Panc1 (cell line): ENCODE measurements at places on chromosomes 5 and 9. TPM values are rescaled to one million over a fixed set of nuclear protein-coding genes. Genes with fewer than 3 reads are reported as not detected.

CCDC192 gene
- not detected for total RNA-seq

IPO11 gene
- total RNA-seq = 39.8 TPM

ADAMTSL2 gene
- 0.10 TPM for total RNA-seq

KCNV2 gene
- total RNA-seq = not detected

PCDHB3 gene
- 0.92 TPM for total RNA-seq

TRIM36 gene
- 1.6 TPM for total RNA-seq

PCDHB4 gene
- total RNA-seq = 0.26 TPM

MVB12B gene
- 9.4 TPM for total RNA-seq

NMUR2 gene
- total RNA-seq = not detected

DNA sequence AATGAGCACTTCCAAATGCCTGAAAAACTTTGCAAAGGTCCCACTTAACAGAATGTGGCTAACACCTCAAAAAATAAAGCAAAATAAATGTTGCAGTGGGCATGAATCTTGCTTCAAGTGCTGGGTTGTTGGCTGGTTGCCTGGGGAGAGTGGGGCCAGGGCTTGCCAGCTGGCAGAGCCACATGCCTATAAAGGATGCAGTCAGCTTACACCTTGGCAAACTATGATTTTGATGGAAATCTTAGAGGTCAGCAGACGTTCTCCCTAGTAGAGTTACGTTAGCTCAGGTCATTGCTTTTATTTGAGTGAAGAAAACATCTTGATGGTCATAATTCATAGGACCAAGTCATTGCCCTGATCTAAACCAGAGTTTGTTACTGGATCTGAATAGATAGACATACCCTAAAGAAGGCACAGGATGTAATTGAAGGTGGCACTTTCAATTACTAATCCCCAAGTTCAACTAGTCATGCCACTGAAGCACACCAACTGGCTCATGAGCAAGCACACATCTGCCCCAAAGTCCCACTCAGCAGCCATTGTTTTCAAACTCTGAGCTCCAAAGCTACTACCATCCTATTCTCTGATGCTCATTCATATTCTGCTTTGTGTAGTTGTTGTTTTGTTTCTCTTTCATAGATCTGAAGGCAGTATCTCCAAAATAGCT, 51.2 kb upstream of the ZSWIM6 start:
- no peak for DNase-seq

- DNase-seq = no peak
Observed at GRCh38 chr5:15026944-15027343, 155.4 kb upstream of the ANKH start.

DNA sequence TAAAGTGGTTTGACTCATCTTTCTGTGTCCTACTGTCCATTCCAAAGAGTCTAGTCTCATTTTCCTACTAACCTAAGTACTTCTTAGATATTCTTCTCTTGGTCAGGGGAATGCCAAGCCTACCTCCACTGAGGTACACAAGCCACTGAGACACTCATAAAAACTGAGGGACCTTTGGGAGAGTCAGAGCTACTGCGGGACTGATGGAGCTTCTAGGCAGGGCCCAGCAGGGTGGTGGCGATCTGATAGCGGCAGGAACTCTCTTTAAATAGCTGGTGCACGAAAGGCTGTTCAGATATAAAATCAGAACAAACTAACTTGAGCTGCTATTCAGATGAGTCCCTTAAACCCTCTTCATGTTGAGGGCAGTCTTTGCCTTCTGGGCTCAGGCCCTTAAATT, 14.7 kb downstream of the NUP214 start:
- DNase-seq = no peak

DNA sequence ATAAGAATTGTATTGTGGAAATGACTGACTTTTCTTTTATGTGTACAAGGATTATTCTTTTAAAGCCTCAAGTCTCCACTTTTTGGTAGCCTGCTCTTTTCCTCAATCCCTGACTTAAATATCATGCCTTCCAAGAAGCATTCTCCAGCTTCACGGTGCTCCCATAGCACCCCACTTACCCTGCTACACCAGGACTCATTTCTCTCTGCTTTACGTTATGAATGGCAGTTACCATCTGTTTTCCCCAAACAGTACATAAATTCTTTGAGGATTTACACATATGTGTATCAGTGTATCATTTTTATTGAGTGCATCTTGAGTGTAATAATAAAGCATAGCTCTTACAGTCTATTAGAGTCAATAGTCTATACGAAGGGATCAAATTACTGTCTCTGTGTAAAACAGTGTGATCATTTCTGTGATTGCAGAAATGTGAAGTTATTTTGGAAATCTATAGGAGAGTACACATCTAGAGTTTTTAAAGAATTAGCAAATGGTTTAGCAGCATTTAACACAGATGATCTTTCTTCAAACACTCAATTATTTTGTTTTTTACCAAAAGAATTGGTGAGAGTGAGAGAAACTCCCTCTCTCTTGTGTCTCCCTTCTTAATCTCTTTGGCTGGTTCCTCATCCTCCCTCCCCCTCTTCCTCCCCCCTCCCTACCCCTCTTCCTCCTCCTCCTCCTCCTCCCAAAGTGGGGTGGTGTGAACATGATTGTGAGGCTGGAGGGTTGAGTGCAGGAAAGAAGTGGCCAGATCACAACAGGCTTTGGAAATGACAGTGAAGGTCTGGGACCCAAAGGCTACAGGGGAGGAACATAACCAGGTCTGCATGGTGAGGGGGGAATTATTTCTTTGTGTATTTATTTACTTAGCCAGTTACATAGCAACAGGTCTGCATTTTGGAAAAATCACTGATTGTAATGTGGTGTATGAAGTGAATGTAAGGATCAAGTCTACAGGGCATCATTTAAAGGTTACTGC, 27.6 kb upstream of the ECM2 start:
- no peak for DNase-seq

DNA sequence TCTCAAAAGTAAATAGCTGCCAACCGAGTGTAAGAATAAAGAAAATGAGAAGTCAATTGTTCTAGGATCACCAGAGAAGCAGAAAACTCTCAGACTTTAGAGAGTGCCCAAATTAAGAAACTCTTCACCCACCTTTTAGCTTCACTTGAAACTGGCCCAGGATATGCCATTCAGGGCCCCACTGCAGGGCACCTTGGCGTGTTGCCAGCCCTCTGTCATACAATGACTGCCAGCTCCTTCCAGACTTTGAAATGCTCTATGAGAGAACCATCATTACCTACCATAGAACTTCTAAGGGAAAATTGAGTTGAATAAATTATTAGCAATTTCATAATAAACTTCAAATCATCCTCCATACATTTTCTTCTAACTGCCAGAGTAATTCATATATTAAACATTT, 240.5 kb downstream of the CETN3 start:
- no peak for DNase-seq

DNA sequence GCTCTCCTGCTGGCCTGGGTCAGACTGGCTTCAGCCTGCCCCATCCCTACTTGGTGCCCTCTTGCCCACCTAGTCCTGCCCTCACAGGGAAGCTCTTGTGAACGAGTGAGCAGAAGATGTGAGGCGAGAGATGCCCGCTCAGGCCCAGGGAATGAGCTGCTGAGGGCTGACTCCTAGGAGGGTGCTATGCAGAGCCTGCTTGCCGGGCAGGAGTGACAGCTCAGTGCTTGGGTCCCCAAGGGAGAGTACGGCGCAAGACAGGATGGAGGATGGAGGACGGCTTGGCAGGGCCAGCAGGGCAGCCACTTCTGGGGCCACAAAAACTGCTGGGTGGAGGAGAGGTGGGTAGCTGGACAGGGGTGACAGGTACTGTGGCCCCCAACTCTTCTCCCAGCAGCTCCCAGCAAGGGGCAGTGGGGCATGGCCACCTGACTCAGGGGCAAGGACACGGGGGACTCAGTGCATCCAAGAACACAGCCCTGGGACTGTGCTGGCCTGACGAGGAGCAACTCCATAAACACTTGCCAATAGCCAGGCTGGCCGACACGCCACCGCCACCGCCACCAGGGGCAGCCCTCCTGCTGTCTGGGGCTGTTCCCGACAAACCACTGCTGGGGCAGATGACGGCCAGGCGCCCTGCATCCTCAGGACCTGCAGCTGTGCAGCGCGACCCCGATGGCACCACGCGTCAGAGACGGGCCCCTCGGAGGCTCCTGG, 55.6 kb upstream of the UBAC1 start:
- DNase-seq = no peak

DNA sequence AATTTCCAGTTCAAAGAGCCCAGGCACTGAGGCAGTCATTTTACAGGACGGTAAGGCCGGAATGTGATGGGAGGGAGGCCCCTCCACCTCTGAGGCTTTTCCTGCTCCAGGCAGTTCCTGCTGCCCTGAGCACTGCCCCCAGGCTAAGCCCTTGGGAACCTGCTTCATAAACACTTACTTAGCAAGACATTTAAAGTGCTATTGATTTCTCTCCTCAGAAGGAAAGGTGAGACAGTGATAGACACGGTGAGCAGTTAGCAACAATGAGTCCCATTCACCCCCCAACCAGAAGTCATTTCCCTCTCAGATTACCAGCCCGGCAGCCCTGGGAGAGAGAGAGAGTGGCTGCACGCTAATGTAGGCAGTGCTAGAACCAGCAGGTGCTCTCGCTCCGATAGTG, 462.5 kb downstream of the SPOCK1 start:
- DNase-seq = no peak

GRCh38 chr5:11681796-11682195, 222.4 kb downstream of the CTNND2 start:
- no peak for DNase-seq

GRCh38 chr5:138212828-138213160, 329 bp downstream of the CDC23 start:
- DNase-seq = no peak

GRCh38 chr9:87029905-87030304, 82.6 kb upstream of the GAS1 start:
- no peak for DNase-seq

- no peak for DNase-seq
Observed at GRCh38 chr5:160221082-160221481, 8.2 kb upstream of the FABP6 start.

GRCh38 chr9:124773473-124774128, 2.5 kb upstream of the NR6A1 start:
- no peak for DNase-seq

- DNase-seq = no peak
Observed at GRCh38 chr5:59786334-59786805, 107.2 kb downstream of the PDE4D start.

DNA sequence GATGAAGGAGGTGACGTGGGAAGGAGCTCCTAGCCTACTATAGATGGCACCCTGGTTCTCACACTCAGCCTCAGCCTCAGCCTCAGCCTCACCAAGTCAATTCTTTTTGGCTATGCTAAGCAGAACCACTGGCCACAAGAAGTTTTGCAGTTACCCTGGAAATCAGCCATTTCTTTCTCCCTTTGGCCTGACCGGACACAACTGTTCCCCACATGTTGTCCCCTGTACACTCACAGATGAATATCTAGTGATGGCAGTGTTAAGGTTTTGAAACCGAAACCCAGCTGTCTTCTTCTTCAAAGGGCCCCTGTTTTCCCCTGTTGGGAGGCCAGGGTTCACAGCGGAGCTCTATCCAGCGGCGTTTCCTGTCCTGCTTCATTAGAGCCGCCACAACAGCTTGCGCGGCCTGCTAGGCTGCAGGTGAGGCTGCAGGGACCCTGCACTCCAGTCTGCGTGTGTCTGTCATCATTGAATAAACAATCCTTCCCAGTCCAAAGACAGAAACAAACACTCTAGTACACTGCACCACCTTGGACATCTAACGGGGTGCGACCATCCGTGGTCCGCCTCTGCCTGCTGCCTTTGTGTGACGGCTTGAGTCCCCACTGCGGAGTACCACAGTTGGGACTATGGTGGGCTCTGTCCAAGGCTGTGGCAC, 250.5 kb downstream of the DENND1A start:
- no peak for DNase-seq

- no peak for DNase-seq
Observed at GRCh38 chr9:98971915-98972223, 28.2 kb downstream of the COL15A1 start.

DNA sequence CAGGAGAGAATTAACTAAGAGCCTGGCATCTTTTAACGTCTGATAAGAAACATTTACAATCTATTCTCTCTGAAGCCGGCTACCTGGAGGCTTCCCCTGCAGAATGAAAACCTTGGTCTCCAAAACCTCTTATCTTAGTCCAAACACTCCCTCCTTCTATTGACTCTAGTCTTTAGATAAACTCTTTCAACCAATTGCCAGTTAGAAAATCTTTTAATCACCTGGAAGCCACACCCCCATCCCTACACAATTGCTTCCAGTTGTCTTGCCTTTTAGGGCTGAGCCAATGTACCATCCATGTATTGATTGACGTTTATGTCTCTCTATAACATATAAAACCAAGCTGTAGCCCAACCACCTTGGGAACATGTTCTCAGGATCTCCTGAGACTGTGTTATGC, 1343.1 kb upstream of the C9orf72 start:
- DNase-seq = no peak
